ENCODE measurements at places on chromosomes 5 and 9.

GRCh38 chr5:75089137-75089536 lies 36.8 kb upstream of the GCNT4 start:
- DNase-seq = no peak

DNA sequence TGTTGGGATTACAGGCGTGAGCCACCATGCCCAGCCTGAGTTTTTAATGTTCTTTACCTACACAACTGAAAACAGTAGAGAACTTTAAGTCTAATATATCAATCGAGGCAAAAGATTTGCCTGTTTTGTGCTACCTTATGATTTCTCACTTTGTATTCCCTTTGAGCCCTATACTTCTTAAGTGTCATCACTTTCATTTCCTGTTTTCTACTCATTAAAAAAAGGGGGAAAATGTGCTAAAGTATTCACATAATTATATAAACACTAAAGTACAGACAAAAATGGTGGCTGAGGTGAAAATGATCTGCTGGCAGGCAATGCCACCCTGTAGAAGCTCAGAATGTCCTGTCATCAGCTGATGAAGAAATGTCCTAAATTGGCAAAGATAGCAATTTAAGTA lies 23.6 kb downstream of the ATG10 start:
- no peak for DNase-seq

DNA sequence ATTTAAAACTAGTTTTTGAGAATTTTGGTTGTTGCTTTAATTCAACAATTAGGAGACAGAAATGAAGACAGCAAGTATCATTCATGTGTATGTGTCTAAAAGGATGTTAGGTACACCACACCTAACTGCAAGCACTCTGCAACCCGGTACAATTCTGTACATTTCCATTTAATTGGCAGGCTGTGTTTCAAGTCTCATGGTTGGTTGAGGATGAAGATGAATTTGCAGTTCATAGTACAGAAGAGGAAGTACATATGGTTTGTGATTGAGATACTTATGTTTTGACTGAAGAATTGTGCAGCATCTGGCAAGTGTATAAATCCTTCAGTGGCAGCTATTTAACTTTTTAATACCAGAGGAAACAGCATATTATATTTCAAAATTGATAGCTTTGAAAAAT lies 628.7 kb upstream of the ZNF608 start:
- DNase-seq = no peak

DNA sequence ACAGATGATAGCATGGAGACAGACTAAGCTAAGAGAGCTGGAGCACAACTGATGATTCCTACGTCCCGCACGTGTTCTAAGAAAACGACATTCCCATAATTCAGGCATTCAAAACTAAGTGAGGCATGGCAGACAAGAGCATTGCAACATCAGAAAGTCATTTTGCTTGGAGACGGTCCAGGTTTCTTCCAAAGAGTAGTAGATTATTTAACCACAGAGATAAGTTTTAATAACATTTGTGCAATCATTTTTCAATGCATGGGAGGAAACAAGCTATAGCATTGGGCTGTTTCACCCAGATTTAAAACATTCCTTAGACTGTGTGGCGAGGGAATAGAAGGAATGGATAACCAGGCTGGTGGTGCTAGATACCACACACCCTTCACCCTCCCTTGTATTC lies 117.2 kb downstream of the APBA1 start:
- DNase-seq = peak; percentile 84

DNA sequence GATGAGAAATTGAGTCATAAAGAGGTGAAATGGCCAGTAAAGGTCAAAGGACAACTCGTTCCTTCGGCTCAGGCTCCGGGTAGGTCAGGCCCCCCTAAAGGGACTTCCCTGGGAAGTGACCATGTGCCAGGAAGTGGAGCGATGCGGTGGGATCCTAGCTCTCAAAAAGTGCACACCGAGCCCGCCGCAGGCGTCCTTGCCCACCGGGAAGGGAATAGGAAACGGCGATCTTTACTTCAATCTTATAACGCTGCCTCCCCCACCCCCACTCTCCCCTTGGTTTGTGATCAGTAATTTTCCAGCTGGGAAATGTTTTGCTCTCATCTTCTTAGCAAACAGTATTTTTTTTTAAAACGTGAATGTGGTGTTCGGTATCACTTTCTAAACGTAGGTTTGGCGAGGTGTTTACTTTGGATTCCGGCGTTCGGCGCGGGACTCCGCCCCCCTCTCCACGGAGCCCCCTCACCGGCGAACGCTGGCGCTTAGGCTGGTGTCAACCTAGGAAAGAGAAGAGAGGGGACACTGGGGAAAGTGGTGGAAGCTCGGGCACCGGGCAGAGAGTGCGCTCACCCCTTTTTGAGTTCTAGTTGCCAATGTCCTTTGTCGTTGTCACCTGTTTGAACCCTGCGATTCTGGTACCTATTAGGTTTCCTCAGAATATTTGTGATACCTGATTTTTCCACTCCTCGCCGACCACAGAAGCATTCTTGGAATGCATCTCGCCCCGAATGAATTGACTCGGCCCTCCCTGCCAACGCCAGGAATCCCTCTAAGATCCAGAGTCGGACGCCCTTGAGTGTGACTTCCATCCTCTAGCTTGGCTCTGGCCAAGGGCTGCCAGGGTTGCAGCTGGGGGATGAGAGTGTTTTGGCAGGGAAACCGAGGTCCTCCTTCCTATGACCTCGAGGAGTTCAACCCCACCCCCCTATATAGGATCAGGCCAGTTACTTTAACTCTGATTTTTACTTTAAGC lies 1.8 kb upstream of the KLF4 start:
- DNase-seq = no peak

- no peak for DNase-seq
Measured at GRCh38 chr5:179679014-179679674, 1.7 kb downstream of the CBY3 start.

GRCh38 chr5:174655351-174655750 lies 69.0 kb upstream of the MSX2 start:
- no peak for DNase-seq

- no peak for DNase-seq
Measured at GRCh38 chr5:151104795-151105194, 24.0 kb upstream of the TNIP1 start.

Data from AG04449 (cell line).